ENCODE measurements at places on chromosomes 5 and 9. TPM values are rescaled to one million over a fixed set of nuclear protein-coding genes. Genes with fewer than 3 reads are reported as not detected.

DNA sequence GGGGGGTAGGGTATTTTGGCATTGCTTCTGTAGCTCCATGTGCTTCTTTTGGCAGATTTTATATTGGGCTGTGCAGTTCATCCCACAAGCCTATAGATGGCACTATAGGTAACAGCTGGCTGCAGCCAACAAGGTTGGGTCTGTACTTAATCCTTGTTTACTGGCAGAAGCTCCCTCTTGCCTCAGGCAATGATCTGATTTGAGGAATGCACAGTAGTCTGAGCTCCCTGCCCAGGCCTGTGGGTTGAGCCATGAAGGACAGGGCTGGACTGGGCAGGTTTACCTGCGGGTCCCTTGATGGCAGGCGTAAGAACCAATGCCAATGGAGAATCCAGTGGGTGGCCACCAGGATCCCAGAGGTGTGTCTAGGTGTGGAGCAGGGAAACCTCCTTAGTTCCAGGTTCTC is 11.7 kb upstream of the OR1J2 start:
- peak; percentile 58 for DNase-seq

DNA sequence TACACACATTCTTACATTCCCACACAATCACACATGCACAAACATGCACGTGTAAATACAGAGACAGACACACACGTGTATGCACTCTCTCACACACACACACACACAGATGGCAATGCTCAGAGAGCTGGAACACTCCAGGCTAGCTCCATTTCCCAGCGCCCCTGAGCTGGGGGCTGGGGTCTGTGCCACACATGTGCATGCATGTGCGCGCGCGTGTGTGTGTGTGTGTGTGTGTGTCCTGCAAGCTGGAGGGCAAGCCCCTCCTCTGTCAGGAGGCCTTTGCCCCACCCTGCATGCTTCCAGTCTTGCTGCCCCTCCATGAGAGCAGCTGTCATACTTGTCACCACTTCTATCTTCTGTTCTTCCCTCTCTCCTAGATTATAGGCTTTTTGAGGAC is 16.6 kb upstream of the S1PR3 start:
- DNase-seq = no peak

GRCh38 chr5:131630208-131630962 is 4.6 kb downstream of the RAPGEF6 start:
- no peak for DNase-seq

DNA sequence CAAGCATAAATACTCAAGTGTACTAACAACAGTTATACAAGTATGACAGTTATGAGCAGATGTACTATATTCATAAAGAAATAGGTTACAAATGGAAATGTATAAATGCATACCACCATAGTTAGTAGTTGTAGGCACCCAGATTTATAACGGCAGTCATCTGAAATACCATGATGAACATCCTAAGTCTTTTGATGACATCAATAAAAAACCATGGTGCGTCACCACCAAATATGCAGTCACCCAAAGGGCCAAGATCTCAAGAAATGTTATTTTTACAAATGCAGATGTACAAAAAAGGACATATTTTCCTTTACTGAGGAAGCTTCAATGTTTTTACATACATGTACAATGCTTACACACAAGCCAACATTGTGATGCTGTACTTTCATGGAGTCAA is 70.8 kb upstream of the XPA start:
- DNase-seq = no peak

- DNase-seq = no peak
Measured at GRCh38 chr9:7982907-7983306, 183.3 kb upstream of the DMAC1 start.

DNA sequence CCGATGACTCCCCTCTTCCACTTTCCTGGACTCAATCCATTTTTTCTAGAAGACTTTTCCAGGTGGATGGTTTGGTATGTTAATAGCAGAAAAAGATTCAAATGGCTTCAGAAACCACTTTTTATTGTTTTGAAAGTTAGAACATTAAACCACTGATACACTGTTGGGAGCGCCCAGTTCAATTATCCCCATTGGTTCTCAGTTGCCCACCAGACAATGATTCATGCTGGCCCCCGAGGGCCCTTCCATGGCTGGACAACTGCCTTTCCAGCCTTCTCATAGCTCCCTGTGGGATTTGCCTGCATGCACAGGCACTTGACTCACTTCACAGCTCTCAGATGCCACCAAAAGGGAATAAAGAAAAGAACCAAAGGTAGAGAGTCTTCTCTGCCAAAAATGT is 21.3 kb upstream of the ANKRD34B start:
- peak; percentile 9 for DNase-seq

The SPINK6 gene
- total RNA-seq = not detected

The GRM6 gene
- not detected for total RNA-seq

The FRRS1L gene
- total RNA-seq = 0.18 TPM

The ALDH1A1 gene
- 8.8 TPM for total RNA-seq

Measured in fibroblast of the aortic adventitia (primary cell).